ENCODE measurements at places on chromosomes 11 and 22. TPM values are rescaled to one million over a fixed set of nuclear protein-coding genes. Genes with fewer than 3 reads are reported as not detected.

DNA sequence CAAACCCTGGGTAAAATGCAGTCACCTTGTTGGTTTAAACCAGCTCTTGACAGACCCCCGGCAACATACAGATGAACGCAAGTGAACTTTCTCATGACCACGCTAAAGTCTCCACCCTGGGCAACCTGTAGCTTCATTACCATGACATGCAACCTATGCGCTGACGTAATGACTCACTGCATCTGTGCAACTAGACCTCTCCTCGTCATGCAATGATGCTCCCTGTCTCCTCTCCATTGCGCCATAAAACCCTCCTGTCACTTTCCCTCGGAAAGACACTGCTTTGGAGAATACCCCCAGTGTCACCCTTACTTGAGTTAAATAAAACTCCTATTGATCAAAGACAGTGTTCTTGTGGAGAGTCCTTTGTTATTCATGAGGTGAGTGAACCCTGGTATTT lies 52.5 kb downstream of the RCN1 start:
- no peak for DNase-seq
- no peaks in the 10 kb centered on the region for H3K36me3 ChIP-seq
- H3K4me3 ChIP-seq = no peak overlapping the region
- no peaks in the 10 kb centered on the region for H3K4me1 ChIP-seq
- H3K27ac ChIP-seq = no peak overlapping the region
- H3K27me3 ChIP-seq = no peaks in the 10 kb centered on the region

- no peaks in the 10 kb centered on the region for H3K4me1 ChIP-seq
- no peak overlapping the region for H3K4me3 ChIP-seq
- H3K36me3 ChIP-seq = no peaks in the 10 kb centered on the region
- no peak for DNase-seq
These were observed 3.5 kb downstream of the SCN3B start for GRCh38 chr11:123650901-123651300.

- no peaks in the 10 kb centered on the region for H3K36me3 ChIP-seq
- H3K27ac ChIP-seq = no peak overlapping the region
- H3K4me3 ChIP-seq = no peak overlapping the region
- no peak for DNase-seq
- peaks cover 17% of the 10 kb centered on the region for H3K4me1 ChIP-seq
- no peaks in the 10 kb centered on the region for H3K27me3 ChIP-seq
These were observed 54.8 kb upstream of the FDX1 start for GRCh38 chr11:110374921-110375320.

KCNQ1 gene
- 12.7 TPM for total RNA-seq

- H3K36me3 ChIP-seq = no peaks in the 10 kb centered on the region
- H3K27ac ChIP-seq = no peak overlapping the region
- no peaks in the 10 kb centered on the region for H3K27me3 ChIP-seq
- no peak overlapping the region for H3K4me3 ChIP-seq
- H3K4me1 ChIP-seq = no peaks in the 10 kb centered on the region
- DNase-seq = no peak
These were observed 122.3 kb downstream of the KCNQ1 start for GRCh38 chr11:2567026-2567671.

DNA sequence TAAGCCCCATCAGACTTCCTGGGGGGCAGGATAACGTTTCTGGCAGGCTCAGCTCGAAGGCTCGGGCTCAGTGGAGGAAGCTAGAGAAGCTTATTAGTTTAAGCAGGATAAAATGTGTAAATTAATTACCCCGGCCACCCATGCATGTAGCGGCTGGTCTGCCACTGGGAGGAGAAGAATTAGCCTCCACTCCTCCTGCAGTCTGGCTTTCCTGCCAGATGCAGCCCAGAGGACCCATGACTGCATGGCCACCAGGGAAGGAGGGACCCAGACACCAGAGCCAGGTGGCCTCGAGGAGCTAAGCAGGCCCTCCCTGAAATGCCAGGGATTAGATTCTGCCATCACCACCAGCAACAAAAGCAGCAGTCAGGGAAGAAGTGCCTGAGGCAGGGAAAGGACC lies 32.3 kb downstream of the TRIM29 start:
- H3K4me1 ChIP-seq = no peaks in the 10 kb centered on the region
- no peaks in the 10 kb centered on the region for H3K36me3 ChIP-seq
- no peak overlapping the region for H3K4me3 ChIP-seq
- no peak for DNase-seq

NDUFC2 gene
- 154 TPM for total RNA-seq

GRCh38 chr11:35486934-35487333 lies 38.5 kb downstream of the PAMR1 start:
- no peak for DNase-seq
- H3K36me3 ChIP-seq = no peaks in the 10 kb centered on the region
- H3K4me3 ChIP-seq = no peak overlapping the region
- H3K27ac ChIP-seq = no peak overlapping the region
- no peaks in the 10 kb centered on the region for H3K27me3 ChIP-seq

CELSR1 gene
- total RNA-seq = 7.1 TPM

DNA sequence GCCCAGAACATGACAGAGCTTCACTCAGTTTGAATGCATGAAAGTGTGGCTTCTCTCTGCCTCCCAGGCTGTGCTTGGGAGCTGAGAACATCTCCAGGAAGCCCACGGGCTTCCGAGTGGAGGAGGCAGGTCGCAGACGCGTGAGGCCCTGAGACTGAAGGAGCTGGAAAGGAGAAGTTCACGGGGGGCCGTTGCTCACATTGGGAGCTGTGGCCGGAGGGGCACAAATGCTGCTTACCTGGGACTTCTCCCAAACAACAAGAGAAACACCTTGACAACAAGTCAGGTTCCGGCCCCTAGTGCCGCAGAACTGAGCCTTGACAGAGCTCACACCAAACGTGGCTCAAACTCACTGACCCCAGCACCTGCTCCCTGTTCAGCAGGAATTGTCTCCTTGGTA lies 207.0 kb downstream of the BRD1 start:
- no peaks in the 10 kb centered on the region for H3K36me3 ChIP-seq
- no peak overlapping the region for H3K27ac ChIP-seq
- H3K4me1 ChIP-seq = no peaks in the 10 kb centered on the region
- no peak overlapping the region for H3K4me3 ChIP-seq
- no peaks in the 10 kb centered on the region for H3K27me3 ChIP-seq

DNA sequence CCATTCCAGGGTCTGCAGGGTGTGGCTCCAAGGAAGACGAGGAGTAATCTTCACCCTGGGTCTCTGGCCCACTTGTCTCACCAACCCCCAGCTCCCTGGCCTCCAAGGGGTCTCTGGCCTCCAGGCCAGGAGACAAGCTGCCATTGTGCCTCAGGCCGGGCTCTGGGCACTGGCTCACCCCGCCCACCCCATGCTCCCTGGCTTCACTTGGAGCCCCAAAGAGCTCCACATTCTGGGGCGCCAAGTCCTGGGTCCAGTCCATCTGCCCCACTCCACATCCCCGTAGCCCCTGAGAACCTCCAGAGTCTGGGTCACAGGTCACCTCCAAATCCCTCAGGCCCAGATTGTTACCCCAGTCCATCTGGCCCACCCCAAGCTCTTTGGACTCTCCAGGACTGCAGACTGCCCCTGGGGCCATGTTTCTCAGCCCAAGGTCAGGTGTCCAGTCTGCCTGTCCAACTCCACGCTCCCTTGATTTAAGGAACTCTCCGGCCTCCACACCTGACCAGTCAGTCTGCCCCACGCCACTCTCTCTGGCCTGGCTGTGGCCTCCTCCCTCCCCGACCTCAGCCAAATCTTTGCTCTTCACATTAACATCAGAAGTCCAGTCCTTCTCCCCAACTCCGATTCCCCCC lies 16.2 kb downstream of the TNKS1BP1 start:
- H3K27me3 ChIP-seq = no peaks in the 10 kb centered on the region
- no peak for DNase-seq
- peaks cover 83% of the 10 kb centered on the region for H3K4me1 ChIP-seq

- H3K27me3 ChIP-seq = no peaks in the 10 kb centered on the region
- no peak overlapping the region for H3K27ac ChIP-seq
- no peak for DNase-seq
- H3K4me1 ChIP-seq = no peaks in the 10 kb centered on the region
These were observed 3.3 kb downstream of the SLC22A25 start for GRCh38 chr11:63240098-63240497.

- no peaks in the 10 kb centered on the region for H3K27me3 ChIP-seq
- H3K36me3 ChIP-seq = no peaks in the 10 kb centered on the region
- no peak overlapping the region for H3K27ac ChIP-seq
- no peak for DNase-seq
- no peak overlapping the region for H3K4me3 ChIP-seq
These were observed 297.6 kb downstream of the ST3GAL4 start for GRCh38 chr11:126653040-126653439.

DNA sequence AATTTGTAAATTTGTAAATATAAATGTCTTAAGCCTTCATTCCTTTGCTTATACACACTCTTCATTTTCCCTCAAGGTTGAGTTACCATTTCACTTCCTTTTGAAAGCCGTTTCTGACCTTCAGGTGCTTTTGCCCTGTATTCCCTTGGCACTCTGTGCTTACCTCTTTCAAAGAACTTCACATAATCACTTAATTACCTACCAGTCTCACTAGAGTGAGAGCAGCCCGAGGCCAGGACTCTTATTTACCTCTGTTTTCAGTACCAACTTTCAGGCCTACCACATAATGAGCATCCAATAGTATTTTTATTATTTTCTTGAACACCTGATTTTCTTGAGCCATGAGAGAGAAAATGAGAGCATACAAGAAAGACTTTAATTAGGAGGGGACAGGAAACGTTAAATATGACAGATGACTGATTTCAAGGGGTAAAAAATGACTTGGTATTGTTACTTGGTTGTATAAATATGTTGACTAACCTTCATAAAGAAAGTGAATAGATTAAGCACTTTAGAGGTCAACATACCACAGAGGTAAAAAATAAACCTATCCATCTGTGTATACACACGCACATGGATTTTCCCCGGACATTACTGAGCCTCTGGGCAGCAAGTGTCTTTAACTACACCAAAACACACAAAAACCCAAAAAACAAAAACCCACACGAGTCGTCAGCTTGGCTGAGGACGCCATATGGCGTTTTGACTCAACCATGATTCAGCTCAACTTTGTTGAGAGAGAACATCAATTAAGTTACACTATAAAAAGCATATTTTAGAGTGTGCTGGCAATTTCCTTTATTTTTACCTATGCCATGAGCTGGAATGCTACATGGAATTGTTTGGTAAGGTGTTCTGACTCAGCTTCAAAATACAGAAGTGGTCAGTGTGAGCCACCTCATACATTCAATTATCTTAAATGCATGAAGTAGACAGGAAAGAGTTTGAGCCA lies 7.6 kb downstream of the ATXN10 start:
- H3K4me3 ChIP-seq = no peak overlapping the region
- no peak overlapping the region for H3K27ac ChIP-seq
- no peaks in the 10 kb centered on the region for H3K4me1 ChIP-seq

- H3K27me3 ChIP-seq = no peaks in the 10 kb centered on the region
- H3K36me3 ChIP-seq = no peaks in the 10 kb centered on the region
- H3K4me1 ChIP-seq = no peaks in the 10 kb centered on the region
- H3K4me3 ChIP-seq = peak within 1 kb of the TSS; percentile 83
- no peak for DNase-seq
These were observed at the start of gene GAB2 for GRCh38 chr11:78417175-78417887. Gene GAB2 (minus strand): TSS chr11:78417820. CDS start chr11:78417720, 100 bp downstream.

CD3E gene
- total RNA-seq = 1.8 TPM

GRCh38 chr11:123659311-123659710 lies 4.9 kb upstream of the SCN3B start:
- no peaks in the 10 kb centered on the region for H3K27me3 ChIP-seq
- no peaks in the 10 kb centered on the region for H3K4me1 ChIP-seq
- no peak overlapping the region for H3K27ac ChIP-seq
- H3K36me3 ChIP-seq = no peaks in the 10 kb centered on the region
- DNase-seq = no peak

GRCh38 chr22:20782083-20782482 lies 8.2 kb downstream of the SERPIND1 start:
- DNase-seq = no peak
- H3K4me3 ChIP-seq = no peak overlapping the region
- no peaks in the 10 kb centered on the region for H3K27me3 ChIP-seq
- H3K36me3 ChIP-seq = no peaks in the 10 kb centered on the region
- no peak overlapping the region for H3K27ac ChIP-seq

- DNase-seq = peak; percentile 36
- no peaks in the 10 kb centered on the region for H3K36me3 ChIP-seq
- H3K4me3 ChIP-seq = no peak overlapping the region
- H3K27ac ChIP-seq = no peak overlapping the region
- no peaks in the 10 kb centered on the region for H3K4me1 ChIP-seq
- H3K27me3 ChIP-seq = no peaks in the 10 kb centered on the region
These were observed 964.9 kb downstream of the NTM start for GRCh38 chr11:132335311-132335710.

FOSL1 gene
- 6.8 TPM for total RNA-seq

ART1 gene
- not detected for total RNA-seq

Measured in right atrium auricular region (tissue), 2 donors.